Common myeloid progenitor, CD34-positive (primary cell): ENCODE measurements at places on chromosomes 7 and 10.

DNA sequence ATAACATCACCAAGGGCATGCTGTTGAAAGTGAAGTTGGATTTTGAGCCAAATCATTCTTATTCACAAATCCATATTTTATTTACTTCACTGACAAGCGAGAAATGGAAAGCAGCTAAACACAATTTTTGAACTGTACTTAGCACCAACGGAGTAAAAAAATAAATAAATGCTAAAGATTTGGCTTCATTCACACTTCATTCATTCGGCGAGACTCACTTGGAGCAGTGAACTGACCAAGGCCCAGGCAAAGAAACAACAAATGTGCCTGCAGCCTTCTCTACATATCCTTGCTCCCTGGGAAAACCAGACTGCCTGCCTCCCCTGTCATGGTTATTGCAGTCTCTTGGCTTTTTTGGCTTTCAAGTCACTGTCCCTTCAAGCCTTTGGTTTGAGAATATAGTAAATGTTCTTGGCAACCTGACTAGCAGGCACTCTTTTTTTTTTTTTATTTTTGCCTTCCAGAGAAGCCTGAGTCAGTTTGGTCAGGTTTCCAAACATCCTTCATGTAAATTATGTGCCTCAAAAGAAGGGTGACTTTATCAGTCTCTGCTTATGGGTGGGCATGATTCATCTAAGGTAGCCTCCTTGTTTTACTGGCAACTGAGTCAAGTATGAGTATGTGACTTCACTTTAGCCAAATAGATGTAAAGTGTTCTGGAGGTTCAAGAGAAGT lies 177.6 kb upstream of the MEOX2 start:
- DNase-seq = no peak

- DNase-seq = no peak
These were observed 42.1 kb upstream of the NAMPT start for GRCh38 chr7:106326594-106327537.

DNA sequence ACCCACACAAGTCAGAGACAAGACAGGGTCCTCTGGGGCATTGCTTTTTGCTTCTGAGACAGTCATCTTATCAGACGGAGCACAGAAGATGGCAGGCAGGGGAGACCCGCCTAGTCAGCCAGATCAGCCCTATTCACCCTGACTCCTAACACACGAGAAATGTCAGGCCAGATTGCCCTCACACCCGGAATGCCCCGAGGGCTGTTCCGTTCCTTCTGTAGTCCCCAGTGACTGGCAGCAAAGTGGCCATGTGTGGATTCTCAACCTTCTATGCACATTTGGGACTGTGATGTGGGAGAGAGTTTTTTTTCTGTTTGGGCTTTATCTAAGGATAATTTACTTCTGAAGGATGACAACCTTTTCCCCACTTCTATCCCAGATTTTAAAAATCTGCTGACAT lies 35.5 kb upstream of the TBX20 start:
- no peak for DNase-seq

DNA sequence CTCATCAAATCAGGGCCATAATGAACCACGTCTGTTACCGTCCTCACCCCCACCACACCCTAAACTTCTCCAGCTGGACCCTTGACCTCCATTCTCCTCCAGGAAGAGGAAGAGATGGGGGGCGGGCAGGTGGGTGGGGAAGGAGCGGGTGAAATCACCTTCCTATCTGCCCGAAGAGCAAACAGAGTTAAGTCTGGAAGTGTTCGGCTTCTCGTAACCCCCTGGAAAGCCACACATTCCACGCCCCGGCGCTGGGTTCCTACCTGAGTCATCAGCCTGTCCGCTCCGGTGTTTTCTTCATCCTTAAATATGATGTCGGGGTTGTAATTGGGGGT lies 736 bp downstream of the SHH start:
- no peak for DNase-seq

- DNase-seq = no peak
These were observed 1034.5 kb upstream of the PHF14 start for GRCh38 chr7:9939176-9939575.

GRCh38 chr7:97089771-97090170 lies 27.7 kb upstream of the SDHAF3 start:
- DNase-seq = no peak

- no peak for DNase-seq
These were observed 43.7 kb downstream of the GNA12 start for GRCh38 chr7:2800220-2800930.

- DNase-seq = no peak
These were observed 73.6 kb upstream of the NEBL start for GRCh38 chr10:20970708-20971107.

DNA sequence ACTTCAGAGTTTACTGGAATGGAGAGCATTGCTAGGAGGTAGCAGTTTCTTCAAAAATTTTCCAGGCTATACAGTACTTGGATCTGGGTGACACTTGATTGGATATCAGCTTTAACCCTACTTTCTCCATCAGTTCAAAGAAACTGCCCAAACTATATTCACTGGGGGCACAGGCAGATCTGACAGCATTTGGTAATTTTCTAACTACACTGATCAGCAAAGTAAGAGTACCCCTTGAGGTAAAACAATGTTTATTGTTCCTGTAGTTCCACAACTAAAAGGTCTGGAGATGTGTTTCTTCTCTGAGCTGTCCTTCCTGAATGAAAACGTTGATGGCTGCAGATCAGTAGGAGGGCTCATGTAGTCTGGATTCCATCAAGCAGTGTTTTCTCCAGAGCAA lies 104.2 kb downstream of the CABCOCO1 start:
- no peak for DNase-seq

GRCh38 chr10:110717781-110718589 lies 73.8 kb downstream of the RBM20 start:
- peak; percentile 43 for DNase-seq

GRCh38 chr10:127044186-127044585 lies 139.0 kb downstream of the DOCK1 start:
- no peak for DNase-seq

- DNase-seq = peak; percentile 80
These were observed 5.1 kb upstream of the BAZ1B start for GRCh38 chr7:73526896-73527821.

DNA sequence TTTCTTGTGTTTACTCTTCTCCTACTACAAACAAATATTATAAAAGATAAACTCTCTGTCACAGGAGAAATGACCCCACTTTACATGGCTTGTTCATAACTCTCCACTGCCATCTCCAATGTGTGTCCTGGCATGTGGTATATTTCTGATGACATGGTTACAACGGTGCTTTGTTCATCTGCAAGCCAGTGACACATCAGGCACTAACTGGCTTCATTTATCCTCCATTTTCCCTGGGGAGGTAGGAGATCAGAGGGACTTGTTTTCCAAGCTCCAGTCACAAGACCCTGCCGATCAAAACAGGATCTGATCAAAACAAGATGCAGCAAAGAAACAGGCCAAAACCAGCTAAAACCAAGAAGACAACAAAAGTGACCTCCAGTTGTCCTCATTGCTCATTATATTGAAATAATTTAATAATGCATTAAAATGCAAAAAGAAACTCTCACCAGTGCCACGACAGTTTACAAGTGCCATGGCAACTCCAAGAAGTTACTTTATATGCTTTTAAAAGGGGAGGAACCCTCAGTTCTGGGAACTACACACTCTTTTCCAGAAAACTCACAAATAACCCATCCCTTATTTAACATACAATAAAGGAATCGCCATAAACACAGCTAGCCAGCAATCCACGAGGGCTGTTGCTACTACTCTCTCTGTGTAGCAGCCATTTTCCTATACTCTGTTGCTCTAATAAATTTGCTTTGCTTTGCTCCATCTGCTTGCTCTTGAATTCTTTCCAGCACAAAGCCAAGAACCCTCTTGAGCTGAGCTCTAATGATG lies 224.2 kb downstream of the XPNPEP1 start:
- DNase-seq = no peak

DNA sequence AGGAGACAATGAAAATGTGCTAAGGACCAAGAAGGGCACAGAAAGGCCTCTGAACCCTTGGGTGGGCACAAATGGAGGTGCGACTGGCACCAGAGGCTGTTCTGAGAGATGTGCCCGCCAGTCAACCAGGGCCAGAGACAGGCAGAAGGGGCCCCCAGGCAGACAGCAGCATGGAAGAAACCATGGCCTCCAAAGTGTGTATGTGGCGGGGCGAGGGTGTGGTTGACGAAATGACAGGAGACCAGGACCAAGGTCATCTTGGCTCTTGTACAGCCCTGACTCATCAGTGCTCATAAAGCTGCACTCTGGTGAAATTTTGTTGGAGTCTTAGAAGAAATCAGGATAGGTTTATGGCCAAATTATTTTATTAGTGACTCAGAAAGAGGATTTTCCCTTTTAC lies 4.0 kb upstream of the MRPS24 start:
- no peak for DNase-seq

DNA sequence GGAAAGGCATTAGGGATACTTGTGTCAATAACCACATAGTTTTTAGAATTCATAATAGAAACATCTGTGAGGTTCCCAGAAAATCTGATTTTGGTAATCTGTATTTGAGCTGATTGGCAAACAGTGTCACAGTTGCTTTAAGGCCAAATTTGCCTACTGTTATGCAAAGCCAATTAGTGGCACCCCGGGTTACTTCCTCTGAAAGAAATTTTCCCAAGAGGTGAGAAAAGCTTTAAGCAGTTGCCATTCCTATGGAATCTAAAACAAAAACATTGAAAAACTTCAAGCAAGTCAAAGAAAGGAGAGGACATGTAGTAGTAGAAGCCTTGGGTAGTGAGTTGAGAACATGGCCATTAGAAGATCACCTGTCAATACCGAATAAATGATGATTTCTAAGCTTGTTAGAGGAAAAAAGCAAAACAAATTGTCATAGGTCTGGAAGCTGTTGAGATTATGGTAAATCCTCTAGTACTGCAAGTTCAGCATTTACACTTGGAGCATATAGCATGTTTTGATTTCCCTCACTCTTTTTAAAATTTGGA lies 176.8 kb downstream of the TWIST1 start:
- DNase-seq = no peak

DNA sequence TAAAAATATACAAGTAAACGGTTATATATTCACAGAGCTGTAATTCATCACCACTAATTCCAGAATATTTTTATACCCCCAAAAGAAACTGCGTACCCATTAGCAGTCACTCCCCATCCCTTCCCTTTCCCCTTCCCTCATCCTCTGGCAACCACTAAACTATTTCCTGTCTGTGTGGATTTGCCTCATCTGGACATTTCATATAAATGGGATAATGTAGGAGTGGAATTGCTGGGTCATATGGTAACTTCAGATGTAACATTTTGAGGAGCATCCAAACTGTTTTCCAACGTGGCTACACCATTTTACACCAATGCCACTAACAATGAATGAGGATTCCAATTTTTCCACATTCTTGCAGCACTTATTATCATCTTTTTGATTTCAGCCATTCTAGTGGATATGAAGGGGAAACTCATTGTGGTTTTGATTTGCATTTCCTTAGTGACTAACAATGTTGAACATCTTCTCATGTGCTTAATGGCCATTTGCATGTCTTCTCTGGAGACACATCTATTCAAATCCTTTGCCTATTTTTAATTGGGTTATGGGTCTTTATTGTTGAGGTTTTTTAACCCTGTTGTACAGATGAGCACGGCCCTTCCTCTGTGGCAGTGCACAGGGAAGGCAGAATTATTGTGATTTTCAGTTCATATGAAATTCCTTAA lies 79.2 kb downstream of the RBM20 start:
- no peak for DNase-seq

DNA sequence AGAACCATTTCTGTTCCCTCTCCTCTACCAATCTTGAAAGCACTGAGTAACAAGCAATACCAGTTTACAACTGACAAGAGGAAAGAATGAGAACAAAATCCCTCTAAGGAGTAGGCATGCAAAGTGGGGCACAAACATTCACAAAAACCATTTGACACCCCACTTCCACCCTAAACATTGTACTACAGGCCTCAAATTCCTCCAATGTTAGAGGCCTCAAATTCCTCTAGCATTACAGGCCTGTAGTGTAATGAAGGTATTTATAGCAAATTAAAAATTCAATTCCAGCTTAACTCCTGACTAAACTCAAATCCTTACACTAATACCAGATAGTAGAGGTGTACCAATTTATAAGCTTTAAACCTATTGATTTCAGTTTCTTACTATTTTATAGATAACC lies 85.4 kb downstream of the SIRT1 start:
- DNase-seq = no peak

DNA sequence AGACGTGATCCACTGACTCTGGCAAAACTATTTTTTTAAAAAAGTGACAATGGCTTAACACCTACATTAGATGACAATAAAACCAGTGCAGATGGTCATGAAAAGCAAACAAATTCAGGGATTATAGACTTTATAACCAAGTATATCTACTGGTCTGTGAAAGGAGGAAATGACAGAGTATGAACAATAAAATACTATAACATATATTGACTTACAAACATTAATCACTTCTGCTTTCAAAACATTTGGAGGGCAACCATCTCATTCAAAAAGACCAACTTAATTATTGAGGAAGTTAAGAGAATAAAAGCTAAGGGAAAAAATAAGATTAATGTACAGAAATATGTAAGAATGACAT lies 34.8 kb downstream of the JMJD1C start:
- peak; percentile 48 for DNase-seq

DNA sequence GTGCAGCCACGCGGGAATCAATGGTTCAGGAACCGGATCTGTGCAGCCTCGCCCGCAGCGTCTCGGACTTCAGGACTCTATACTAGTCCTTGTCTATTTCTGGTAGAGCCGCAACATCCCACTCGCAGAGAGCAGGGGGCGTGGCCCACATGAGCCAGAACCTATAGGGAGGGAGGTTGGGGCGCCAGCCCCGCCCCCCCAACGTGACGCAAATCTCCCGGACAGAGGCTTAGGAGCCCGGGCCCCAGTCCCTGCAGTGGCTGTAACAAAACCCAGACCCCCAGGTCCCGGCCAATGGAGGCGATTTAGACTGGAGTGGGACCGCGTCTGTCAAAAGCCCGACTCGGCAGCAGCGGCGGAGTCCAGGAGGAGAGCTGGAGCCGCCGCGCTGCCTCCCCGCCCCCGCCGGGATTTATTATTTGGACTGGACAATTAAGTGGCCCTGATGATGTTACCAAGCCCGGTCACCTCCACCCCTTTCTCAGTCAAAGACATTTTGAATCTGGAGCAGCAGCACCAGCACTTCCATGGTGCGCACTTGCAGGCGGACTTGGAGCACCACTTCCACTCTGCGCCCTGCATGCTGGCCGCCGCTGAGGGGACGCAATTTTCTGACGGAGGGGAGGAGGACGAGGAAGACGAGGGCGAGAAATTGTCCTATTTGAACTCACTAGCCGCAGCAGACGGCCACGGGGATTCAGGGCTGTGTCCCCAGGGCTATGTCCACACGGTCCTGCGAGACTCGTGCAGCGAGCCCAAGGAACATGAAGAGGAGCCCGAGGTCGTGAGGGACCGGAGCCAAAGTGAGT lies at the start of gene NKX2-3:
TSS of gene NKX2-3 (plus strand) at position 256 of the 809 bp plus-strand sequence. CDS start at position 446, 190 bp downstream.
- DNase-seq = peak; percentile 97

DNA sequence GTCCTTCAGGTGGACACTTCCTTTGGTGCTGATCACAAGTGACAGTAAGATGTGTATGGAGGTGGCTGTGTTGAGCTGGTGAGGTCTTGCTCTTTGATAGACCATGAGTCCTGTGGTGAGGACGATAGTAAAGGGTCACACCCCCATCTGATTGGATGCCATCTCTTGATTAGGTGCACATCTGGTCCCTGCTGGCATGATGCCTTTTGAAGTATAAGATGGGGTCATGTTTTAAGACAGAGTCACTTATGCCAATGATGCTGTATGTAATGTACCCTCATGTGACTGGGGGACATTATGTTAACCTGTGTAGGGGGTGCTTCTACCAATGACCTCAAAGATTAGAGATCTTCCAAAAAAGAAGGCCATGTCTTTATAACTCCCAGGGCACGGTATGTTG lies 644.6 kb downstream of the ACTR3B start:
- DNase-seq = no peak
